T-helper 2 cell treated with Interferon-gamma antibody and Interleukin-4, amounts not matched to agents 5 μg/mL and 100 μg/mL, for 36 hours (primary cell): ENCODE measurements at places on chromosomes 1 and 21.

GRCh38 chr1:35707601-35708440 is 10.9 kb downstream of the C1orf216 start:
- peak overlapping the region; percentile 78 for H3K4me3 ChIP-seq
- H3K36me3 ChIP-seq: no peaks in the 10 kb centered on the region
- H3K27me3 ChIP-seq: peaks cover 43% of the 10 kb centered on the region
- H3K27ac ChIP-seq: no peak overlapping the region

DNA sequence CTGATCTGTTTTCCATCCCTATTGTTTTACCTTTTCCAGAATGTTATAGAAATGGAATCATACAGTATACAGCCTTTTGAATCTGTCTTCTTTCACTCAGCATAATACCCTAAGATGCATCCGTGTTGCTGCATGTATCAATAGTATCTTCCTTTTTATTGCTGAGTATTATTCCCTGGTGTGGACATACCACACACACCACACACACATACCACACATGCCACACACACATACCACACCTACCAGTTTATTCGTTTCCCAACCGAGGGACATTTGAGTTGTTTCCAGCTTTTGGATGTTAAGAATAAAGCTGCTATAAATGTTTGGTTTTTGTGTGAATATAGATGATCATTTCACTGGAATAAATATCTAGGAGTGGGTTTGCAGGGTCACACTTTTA is 22.2 kb upstream of the SLC30A1 start:
- H3K27ac ChIP-seq: no peak overlapping the region
- H3K27me3 ChIP-seq: peaks cover 9% of the 10 kb centered on the region
- H3K36me3 ChIP-seq: no peaks in the 10 kb centered on the region
- H3K4me3 ChIP-seq: no peak overlapping the region

DNA sequence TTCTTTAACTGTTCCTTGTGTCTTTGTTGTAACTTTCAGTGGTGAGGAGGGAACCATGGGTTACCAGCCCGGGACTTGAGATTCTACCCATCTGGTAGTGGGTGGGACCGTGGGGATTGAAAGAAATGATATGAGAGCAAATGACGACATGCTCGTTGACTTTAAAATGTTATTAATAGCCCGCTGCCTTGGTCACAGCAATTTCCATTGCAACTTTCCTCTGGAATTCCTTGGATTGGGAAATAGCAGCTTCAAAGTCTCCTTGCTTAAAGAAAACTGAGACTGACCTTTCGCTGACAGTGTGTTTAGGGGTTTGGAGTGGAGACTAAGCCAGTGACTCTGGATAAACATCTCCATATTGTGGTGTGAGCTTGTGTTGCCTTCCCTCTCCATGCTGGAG is 44.2 kb upstream of the MARK1 start:
- no peak overlapping the region for H3K27ac ChIP-seq
- DNase-seq: no peak
- no peaks in the 10 kb centered on the region for H3K36me3 ChIP-seq
- no peaks in the 10 kb centered on the region for H3K27me3 ChIP-seq

DNA sequence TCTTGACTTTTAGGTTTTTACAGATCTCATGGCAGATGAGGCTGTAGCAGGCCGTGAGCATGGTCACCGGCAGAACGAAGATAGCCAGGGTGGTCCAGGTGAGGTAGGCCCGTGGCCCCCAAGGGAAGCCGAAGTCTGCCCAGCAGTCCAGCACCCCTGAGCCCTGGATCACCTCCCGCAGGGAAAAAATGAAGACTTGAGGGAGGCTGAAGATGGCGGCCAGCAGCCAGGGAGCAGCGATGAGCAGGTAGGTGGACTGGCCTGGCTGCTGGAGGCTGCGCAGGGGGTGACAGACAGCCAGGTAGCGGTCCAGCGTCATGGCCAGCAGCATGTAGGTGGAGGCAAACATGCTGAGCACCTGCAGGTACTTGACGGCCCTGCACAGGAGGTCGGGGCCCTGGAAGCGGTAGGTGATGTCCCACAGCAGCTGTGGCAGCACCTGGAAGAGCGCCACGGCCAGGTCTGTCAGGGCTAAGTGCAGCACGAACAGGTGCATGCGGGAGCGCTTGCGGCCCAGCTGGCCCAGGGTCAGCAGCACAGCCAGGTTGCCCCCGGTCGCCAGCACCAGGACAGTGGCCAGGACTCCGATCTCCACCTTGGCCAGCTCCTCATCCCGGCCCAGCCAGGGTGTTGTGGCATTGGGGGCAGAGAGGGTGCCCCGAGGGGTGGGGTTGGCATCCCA is 856 bp downstream of the AVPR1B start:
- H3K36me3 ChIP-seq: no peaks in the 10 kb centered on the region
- no peak overlapping the region for H3K27ac ChIP-seq
- no peak for DNase-seq
- H3K4me1 ChIP-seq: peaks cover 2% of the 10 kb centered on the region

DNA sequence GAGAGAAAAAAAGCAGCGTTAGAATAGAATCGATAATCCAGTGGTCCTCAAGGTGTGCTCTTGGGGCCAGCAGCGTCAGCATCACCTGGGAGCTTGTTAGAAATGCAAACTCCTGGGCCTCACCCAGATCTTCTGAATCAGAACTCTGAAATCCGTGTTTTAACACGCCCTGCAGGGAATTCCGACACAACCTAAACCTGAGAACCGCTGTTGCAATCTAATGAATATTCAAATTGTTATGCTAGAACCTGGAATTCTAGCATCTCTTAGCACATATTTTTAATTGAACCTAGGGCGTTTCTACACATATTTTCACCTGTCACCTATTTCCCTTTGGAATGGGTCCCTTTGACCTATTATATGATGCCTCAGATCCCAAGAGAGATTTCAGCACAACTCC is 175.7 kb downstream of the PSMG1 start:
- no peaks in the 10 kb centered on the region for H3K36me3 ChIP-seq
- peaks cover 43% of the 10 kb centered on the region for H3K4me1 ChIP-seq
- H3K27me3 ChIP-seq: no peaks in the 10 kb centered on the region
- H3K27ac ChIP-seq: no peak overlapping the region

DNA sequence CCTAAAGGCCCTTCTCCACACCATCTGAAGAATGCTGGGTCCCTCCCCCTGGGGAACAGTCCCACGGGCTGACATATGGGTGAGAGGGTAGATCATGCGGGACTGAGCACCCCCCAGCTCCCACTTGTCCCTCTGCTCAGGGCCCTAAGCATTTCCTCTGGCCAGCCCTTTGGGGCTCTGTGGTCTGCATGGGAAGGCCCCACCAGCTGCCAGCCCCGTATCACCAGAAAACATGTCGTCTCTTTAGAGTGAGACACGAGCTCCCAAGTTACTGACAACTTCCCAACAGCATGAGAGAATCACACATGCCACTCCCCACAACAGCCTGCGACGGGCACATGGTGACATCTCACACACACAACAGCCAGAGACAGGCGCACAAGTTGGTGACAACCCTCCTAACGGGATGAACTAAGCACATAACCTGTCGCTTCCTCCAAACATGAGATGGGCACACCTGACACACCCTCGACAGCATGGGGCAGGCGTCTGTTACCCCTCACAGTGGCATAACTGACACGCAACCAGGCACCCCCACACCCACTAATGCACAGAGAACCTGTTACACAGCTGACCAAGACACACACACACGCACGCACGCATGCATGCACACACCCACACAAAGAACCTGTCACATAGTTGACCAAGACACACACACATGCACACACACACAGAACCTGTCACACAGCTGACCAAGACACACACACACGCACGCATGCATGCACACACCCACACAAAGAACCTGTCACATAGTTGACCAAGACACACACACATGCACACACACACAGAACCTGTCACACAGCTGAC is 41.2 kb downstream of the AHDC1 start:
- no peaks in the 10 kb centered on the region for H3K36me3 ChIP-seq
- no peak for DNase-seq
- H3K27ac ChIP-seq: no peak overlapping the region
- H3K4me1 ChIP-seq: peaks cover 13% of the 10 kb centered on the region
- H3K27me3 ChIP-seq: no peaks in the 10 kb centered on the region

DNA sequence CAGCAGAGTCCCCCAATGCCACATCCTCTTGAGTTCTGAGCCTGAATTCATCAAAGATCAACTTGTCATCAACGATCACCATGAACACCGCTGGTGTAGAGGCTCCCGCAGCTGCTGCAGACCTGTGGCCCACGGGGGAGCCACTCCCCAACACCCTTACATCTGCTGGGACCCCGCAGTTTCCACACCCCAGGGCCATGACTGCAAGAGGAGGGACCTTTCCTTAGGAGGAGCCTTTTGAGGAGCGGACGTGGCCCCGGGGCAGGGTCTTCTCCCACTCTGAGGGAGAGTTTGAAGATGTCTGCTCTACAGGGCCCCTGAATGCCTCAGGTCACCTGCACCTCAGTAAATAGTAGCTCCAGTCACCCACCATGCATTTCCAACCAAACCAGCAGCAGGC is 2.7 kb downstream of the PRDM15 start:
- no peak for DNase-seq
- H3K27ac ChIP-seq: no peak overlapping the region
- peaks cover 13% of the 10 kb centered on the region for H3K4me1 ChIP-seq
- no peak overlapping the region for H3K4me3 ChIP-seq

DNA sequence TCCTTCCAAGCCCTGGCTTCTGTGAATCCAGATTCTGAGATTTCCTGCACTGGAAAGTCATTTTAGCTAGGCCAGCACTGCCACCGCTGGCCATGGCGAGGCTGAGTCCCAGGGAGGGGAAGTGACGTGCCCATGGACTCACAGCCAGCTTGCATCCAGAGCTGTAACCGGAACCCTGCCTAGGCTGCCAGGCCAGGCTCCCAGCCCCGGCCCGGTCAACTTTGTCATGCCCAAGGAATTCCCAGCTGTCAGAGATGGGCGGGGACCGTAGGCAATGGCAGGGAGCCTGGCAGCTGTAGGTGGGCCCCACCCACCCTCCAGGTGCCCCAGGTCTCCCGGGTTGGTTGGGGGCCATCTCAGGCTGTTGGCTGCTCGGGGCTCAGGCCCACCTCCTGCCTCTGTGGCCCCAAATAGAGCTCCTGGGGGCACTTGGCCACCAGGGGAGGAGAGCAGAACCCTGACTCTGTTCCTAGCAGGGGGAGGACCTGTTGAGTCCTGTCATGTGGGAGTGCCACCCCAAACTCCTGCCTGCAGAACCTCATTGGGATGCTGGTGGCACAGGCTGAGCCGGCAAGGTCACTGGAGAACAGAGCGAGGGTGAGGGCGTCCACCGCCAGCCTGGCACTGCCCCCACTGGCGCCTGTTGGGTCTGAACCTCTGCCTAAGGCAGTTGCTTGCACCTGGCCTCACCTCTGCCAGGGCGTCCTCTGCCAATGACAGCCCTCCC is 57.8 kb downstream of the FOXO6 start:
- H3K36me3 ChIP-seq: no peaks in the 10 kb centered on the region
- H3K27ac ChIP-seq: no peak overlapping the region
- no peaks in the 10 kb centered on the region for H3K4me1 ChIP-seq

GRCh38 chr21:33025489-33026442 is at the start of gene OLIG2:
Gene OLIG2 (plus strand): TSS chr21:33025935. CDS start chr21:33026863, 928 bp downstream.
- peak within 1 kb of the TSS; percentile 80 for H3K27ac ChIP-seq
- H3K4me3 ChIP-seq: peak within 1 kb of the TSS; percentile 36
- DNase-seq: no peak
- peaks cover 2% of the 10 kb centered on the region for H3K36me3 ChIP-seq

- peaks cover 11% of the 10 kb centered on the region for H3K4me1 ChIP-seq
- H3K36me3 ChIP-seq: no peaks in the 10 kb centered on the region
- DNase-seq: no peak
- H3K27me3 ChIP-seq: peaks cover 2% of the 10 kb centered on the region
- no peak overlapping the region for H3K4me3 ChIP-seq
- no peak overlapping the region for H3K27ac ChIP-seq
Observed at GRCh38 chr1:5109633-5110032, 455.2 kb downstream of the AJAP1 start.

DNA sequence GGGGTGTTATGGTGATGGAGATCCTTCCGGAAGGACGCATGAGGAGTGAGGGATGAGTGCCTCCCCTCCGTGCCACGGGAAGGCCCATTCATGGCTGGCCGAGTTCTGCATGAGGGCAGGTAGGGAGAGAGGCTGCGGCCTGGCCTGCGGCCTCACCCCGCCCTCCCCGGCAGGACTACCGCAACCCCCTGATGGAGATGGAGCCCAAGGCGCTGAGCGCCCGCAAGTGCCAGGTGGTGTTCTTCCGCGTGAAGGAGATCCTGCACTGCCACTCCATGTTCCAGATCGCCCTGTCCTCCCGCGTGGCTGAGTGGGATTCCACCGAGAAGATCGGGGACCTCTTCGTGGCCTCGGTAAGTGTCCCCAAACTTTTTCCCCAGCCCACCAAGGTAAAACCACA is 83.3 kb downstream of the ARHGEF10L start:
- H3K4me3 ChIP-seq: no peak overlapping the region
- DNase-seq: no peak
- H3K27ac ChIP-seq: no peak overlapping the region
- H3K36me3 ChIP-seq: no peaks in the 10 kb centered on the region
- no peaks in the 10 kb centered on the region for H3K27me3 ChIP-seq

GRCh38 chr1:206912445-206913095 is 9.2 kb downstream of the FCMR start:
- peaks cover 50% of the 10 kb centered on the region for H3K4me1 ChIP-seq
- peaks cover 68% of the 10 kb centered on the region for H3K36me3 ChIP-seq
- H3K4me3 ChIP-seq: no peak overlapping the region
- peak; percentile 49 for DNase-seq
- H3K27ac ChIP-seq: no peak overlapping the region

DNA sequence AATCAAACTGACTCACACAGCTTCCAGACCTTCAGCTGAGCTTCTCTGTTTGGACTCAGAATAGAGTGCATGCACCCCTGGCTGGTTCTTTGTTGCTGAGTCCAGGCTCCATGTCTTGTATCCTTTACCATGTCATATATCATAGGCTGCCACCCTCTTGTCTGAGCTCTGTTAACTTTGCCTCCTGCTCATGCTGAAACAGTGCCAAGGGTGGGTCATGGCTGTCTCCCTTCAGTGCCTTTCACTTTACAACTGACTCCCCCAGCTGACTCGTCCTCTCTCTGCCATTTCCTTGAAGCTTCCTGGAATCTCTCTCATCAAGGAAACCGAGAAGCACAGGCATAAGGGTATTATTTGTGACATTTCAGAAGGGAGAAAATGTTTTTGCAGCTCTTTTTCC is 885.3 kb downstream of the TTLL7 start:
- H3K27me3 ChIP-seq: no peaks in the 10 kb centered on the region
- no peak overlapping the region for H3K27ac ChIP-seq
- H3K4me3 ChIP-seq: no peak overlapping the region
- H3K4me1 ChIP-seq: no peaks in the 10 kb centered on the region

- no peak for DNase-seq
- H3K36me3 ChIP-seq: no peaks in the 10 kb centered on the region
- no peaks in the 10 kb centered on the region for H3K27me3 ChIP-seq
- no peak overlapping the region for H3K4me3 ChIP-seq
Observed at GRCh38 chr1:99326215-99326949, 62.1 kb downstream of the PLPPR4 start.

GRCh38 chr1:201269281-201269680 is 14.0 kb upstream of the PKP1 start:
- no peak overlapping the region for H3K4me3 ChIP-seq
- no peak for DNase-seq
- no peaks in the 10 kb centered on the region for H3K36me3 ChIP-seq
- no peaks in the 10 kb centered on the region for H3K4me1 ChIP-seq
- no peak overlapping the region for H3K27ac ChIP-seq

GRCh38 chr1:243739335-243740003 is 110.6 kb downstream of the AKT3 start:
- H3K36me3 ChIP-seq: peaks cover 6% of the 10 kb centered on the region
- H3K4me3 ChIP-seq: no peak overlapping the region
- H3K27ac ChIP-seq: no peak overlapping the region
- peaks cover 6% of the 10 kb centered on the region for H3K4me1 ChIP-seq

- H3K4me3 ChIP-seq: no peak overlapping the region
- no peaks in the 10 kb centered on the region for H3K4me1 ChIP-seq
- peaks cover 8% of the 10 kb centered on the region for H3K36me3 ChIP-seq
- DNase-seq: no peak
Observed at GRCh38 chr1:46019348-46019747, 113.1 kb downstream of the PIK3R3 start.

GRCh38 chr1:120178799-120179756 is 2.8 kb upstream of the SEC22B start:
- H3K4me3 ChIP-seq: no peak overlapping the region
- H3K27ac ChIP-seq: no peak overlapping the region
- no peak for DNase-seq
